ENCODE measurements at places on chromosomes 4 and X.

DNA sequence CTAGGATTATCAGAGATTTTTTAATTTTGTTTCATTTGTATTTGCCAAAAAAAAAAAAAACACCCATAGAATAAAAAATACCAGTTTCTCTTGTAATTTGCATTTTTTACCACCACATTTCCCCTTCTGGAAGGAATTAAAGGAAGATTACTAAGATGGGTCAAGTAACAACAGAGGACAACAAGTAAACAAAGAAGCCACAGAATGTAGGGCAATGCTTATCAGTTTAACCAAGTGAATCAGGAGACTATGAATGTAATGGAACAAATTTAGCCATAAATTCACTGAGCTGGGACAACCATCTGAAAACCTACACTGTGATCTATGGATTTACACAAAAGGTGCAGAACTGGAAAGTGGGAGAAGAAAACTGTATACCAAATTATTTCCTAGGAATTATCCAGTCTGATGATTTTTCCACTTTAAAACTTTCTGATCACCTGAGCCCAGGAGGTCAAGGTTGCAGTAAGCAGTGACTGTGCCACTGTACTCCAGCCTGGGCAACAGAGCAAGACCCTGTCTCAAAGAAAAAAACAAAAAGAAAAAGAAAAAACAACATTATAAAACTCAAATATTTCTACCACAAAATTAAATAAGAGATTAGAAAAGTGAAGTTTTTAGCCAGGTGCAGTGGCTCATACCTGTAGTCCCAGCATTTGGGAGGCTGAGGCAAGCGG, 32.4 kb downstream of the LRBA start:
- DNase-seq, result no peak

DNA sequence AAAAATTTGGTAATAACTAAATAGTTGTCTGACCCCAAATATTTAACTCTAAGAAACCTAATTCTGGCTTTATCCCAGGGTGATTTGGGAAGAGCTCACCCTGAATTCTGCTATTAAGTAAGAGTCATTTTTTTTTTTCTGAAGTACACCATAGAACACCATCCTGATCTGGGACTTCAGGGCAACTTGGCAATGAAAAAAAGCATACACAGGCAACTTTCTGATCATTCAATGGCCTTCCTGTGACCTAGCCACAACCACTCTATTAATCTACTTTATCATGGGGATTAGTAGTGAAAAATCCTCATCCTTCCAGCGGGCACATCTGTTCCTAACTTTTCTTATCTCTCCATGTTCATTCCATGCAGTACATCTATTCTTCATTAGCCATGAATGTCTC, 333.2 kb upstream of the MAD2L1 start:
- DNase-seq, result no peak

GRCh38 chr4:47651231-47651630, 166.2 kb downstream of the ATP10D start:
- no peak for DNase-seq

DNA sequence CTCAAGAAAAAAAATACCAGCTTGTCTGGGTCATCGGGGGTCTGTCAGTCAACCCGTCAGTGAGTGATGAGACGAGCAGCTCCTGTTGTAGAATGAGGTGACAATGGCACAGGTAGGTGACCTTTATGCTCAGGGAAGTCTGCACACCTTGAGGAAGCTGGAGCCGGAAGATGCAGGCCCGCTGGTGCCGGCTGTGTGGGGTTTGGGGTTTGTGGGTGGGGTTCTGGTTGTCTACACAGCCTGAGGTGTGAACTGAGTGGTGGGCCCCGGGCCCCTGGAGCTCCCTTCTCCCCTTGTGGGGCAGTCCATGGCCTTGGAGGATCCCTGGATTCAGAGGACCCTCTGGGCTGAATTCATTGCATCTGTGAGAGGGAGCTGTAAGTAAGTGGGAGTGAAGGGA, 75.5 kb downstream of the SORCS2 start:
- DNase-seq, result no peak

GRCh38 chr4:157447195-157447594, 226.7 kb downstream of the GRIA2 start:
- DNase-seq, result no peak

All from MM.1S (cell line).